ENCODE measurements at places on chromosomes 1 and 21.

DNA sequence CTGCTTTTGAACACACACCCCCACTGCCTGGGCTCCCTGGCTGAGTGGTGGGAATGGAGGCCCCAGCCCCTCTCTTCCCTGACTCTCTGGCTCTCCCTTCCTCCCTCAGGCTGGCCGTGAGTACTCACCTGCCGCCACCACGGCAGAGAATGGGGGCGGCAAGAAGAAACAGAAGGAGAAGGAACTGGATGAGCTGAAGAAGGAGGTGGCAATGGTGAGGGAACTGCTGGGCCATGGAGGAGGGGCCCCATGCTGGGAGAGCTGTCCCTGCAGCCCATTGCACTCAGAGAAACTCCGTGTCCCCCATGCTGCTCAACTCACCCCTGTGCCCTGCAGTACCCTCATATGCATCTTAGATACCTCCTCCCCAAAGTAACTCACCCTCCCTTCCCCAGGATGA lies 5.2 kb downstream of the ATP1A2 start:
- no peak for DNase-seq

- DNase-seq = no peak
These were observed 286.8 kb upstream of the PBX1 start for GRCh38 chr1:164272156-164272555.

DNA sequence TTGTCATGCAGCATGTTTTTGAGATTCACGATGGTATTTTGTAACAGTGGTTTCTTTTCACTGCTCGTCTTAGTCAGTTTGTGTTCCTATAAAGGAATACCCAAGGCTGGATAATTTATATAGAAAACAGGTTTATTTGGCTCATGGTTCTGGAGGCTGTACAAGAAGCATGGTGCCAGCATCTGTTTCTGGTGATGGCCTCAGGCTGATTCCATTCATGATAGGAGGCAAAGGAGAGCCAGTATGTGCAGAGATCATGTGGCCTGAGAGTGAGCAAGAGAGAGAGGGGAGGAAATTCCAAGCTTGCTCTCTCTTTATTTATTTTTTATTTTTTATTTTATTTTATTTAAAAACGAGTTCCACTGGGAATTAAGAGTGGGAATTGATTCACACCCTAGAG lies 2.0 kb upstream of the C21orf91 start:
- no peak for DNase-seq

DNA sequence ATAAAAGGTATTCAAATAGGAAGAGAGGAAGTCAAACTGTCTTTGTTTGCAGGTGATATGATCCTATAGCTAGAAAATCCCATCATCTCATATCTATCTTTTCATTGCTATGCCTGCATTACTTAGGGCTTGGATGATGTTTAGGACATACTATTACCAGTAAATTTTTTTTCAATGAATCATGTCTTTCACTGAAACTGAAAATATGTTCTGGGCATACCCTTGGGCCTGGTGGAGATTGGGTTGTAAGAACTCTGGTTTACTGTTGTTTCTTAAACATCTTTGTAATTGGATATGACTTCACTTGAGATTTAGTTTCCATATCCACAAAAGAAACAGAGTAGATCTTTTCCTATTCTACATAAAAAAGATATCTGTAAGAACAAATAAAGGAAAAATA lies 502.2 kb upstream of the PRMT6 start:
- DNase-seq = no peak

DNA sequence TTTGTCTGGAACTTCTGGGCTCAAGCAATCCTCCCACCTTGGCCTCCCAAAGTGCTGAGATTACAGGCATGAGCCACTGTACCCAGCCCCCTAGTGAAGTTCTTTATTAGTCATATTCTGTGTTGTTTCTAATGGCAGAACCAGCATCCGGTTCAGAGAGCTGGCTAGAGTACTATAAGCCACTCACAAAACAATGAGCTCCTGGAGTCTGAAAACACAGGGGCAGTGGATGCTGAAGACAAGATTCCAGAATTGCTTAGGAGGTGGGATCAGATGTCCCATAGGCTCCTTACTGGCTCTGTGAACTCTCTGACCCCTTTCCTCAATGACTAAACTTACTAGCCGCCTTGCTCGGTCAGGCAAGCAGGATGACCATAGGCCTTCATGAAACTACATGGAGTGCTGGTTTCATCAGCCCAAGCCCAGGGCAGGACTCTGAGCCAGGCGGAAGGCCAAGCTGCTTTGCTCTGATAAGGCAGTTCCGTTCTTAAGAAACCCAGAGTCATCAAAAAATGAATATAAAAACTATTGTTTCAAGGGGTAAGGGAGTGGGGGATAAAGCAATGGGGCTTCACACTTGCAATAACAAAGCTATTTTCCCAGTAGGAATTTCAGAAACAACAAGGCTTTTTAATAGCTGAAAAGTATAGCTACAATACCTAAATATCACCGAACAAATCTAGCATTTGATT lies 8.1 kb downstream of the MTHFR start:
- no peak for DNase-seq

DNA sequence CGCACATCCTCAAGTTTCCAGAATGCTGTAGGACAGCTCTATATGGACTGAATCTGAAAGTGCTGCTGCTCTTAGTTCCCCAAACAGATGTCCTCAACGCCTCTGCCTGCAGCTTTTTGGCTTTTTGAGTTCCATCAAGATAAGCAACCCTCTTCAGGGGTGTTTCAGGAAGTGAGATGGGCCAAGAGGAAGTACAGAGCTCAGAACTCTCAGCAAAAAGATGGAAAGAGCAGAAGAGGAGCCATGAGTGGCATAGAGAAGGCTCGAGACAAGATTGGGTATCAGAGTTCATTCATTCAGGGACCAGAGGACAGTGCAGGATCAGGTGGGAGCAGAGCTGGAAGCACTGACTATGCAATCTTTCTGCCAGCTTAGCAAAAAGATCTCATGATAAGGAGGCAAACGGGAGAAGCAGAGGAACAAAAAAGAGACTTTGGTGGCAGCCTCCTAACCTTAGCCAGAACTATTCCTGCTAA lies at the start of the genes ADORA3 and TMIGD3:
ADORA3 (minus strand) TSS at position 49 of the 476 bp plus-strand sequence. CDS start 279 bp downstream, outside the sequence.
TMIGD3 (minus strand) TSS at position 49 of the 476 bp plus-strand sequence. CDS start 279 bp downstream, outside the sequence.
- no peak for DNase-seq

DNA sequence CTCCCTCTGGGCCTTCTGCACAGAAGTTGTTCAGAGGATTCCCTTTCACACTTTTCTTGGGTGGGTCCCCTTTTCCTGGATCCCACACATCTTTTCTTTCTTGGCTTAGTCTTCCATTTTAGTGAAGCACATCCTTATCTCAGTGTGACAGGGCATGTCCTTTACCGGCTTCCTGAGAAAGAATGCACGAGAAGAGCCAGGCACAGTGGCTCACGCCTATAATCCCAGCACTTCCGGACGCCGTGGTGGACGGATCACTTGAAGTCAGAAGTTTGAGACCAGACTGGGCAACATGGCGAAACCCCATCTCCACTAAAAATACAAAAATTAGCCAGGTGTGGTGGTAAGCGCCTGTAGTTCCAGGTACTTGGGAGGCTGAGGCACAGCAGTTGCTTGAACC lies 22.1 kb upstream of the PSMB2 start:
- DNase-seq = no peak

DNA sequence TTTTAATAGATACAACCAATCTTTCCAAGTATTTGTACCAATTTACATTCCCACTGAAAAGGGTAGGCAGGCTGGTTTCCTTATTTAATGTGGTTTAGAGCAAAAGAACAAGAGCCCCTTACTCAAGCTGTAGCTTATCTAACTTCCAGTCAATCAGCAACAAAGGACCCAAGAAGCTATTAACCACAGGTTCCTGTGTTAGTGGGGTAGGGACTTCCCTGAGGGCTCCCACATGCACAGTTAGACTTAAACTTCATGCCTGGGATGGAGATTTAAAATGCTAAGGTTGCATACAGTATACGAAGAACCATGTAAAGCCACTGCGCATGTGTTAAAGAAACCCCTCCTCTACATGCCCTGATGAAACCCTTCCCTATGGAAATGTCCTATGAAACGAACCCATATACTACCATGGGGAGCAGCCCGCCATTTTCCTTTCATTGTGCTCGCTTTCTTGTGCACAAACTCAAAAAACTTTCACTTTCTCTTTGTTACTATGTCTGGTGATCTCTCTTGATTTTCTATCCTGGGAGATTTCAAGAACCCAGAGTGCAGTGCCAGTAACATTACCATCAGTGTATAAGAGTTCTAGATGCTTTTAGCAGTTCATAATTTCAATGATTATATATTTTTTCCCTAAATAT lies 23.3 kb upstream of the ST6GALNAC5 start:
- no peak for DNase-seq

- DNase-seq = peak; percentile 11
These were observed 6.4 kb downstream of the LAMB3 start for GRCh38 chr1:209645574-209646452.

DNA sequence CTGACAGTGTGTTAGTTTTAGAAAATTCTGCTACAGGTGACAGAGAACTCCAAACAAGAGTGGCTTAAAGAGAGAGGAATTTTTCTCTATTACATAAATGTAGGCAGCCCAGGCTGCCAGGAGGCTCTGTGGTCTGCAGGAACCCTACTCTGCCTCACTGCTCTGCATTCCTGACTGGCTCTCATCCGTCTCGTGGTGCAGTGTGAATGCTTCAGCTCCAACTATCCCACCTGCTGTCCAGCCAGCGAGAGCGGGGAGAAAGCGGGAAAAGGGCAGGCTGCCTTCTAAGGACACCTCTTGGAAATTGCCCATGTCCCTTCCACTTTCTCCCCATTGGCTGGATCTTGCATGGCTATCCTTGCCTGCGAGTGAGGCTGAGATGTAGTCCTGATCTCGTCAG lies 131.3 kb downstream of the PEX14 start:
- DNase-seq = no peak

DNA sequence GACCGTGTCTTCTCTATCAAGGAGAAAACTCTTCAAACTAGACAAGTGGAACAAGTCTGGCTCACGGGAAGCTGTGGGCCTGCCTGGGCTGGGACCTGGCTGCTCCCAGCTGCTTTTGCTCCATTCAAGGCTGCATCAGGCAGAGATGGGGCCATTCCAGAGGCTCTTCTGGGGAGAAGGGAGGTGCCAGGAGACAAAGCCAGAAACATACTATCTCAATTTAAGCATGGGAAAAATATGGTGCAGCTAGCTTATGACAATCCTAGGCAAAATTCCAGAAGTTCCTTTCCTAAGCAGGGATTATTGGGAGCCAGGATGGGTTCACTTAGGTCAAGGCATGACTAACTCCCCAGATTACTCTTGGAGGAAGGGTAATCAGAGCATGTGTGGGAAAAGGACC lies 90.8 kb upstream of the SLC2A1 start:
- DNase-seq = no peak
